ENCODE measurements at places on chromosomes 7 and 10.

GRCh38 chr10:131694781-131695495 lies 205.9 kb upstream of the PPP2R2D start:
- no peak for DNase-seq

DNA sequence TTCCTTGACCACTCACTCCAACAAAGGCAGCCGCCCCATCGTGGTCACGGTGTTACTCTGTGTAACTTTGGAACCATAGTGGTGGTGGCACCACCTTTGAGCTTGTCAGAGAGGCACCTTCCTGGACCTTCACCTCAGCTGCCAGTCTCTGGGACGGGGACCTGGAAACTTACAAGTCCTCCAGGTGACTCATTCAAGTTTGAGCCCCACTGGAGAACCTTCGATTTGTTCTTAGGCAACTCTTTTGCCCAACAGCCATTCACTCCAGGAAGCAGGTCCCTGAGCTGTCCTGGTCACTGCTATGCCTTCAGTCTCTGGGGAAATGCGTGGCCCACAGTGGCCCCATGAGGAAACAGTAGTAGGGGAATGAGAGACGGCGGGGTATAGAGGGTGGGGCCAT lies 17.2 kb downstream of the STX1A start:
- no peak for DNase-seq

GRCh38 chr10:98260350-98260749 lies 7.6 kb downstream of the LOXL4 start:
- no peak for DNase-seq

DNA sequence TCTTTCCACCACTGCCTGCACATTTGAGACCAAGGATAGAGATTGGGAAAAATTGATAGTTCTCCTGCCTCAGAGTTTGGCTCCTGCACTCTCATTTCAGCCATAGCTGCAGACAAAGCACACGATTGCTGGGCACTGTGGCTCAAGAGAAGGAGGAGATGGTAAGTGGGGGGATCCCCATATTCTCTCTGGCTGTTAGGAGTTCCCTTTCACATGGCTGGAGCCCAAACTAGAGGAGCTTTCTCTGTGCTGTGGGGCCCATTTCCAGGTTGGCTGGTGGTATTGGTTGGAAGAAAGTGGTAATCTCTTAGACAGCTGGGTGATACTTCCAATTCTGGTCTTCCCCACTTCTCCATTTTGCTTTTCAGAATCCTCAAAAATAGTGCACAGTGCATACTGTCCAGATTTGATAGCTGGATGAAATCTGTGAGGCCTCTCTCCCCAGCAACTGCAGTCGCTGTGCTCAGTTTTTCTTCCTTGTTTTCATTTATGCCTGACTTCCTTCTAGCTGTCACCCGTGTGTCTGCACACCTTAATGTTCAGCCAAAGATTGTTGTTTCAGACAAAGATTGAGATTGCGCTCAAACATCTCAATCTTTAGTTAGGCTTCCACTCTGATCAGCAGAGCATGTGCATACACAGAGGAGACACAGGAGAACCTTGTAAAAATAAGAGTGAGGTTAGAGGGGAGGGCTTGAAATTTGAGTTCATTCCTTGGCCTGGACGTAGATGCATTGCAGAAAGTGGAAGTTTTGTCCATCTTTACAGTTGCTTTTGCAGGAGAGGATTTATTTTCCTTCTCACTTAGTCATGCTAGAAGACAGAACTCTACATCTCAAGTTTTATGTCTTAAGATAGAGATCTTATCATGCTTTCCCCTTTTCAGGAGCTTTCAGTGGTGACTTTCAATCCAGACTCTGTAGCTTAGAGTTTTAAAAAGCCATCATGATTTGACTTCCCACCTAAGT lies 28.6 kb downstream of the RABGEF1 start:
- no peak for DNase-seq

GRCh38 chr7:159049266-159050025 lies 95.2 kb downstream of the VIPR2 start:
- no peak for DNase-seq

- DNase-seq, result no peak
These were observed 483.6 kb downstream of the INHBA start for GRCh38 chr7:41219276-41219675.

DNA sequence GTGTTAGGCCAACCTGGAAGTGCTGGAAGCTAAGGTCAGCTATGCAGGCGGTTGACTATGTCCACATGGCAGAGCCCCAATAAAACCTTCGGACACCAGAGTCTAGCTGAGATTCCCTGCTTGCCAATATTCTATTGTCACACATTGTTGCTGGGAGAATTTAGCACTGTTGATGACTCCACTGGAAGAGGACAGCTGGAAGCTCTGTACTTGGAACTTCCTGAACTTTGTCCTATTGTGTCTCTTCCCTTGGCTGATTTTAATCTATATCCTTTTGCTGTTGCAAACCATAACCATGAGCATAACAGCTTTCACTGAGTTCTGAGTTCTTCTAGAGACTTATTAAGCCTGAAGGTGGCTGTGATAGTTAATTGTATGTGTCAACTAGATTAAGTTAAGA lies 12.0 kb downstream of the XRCC2 start:
- no peak for DNase-seq
